ENCODE measurements at places on chromosomes 1 and 21.

DNA sequence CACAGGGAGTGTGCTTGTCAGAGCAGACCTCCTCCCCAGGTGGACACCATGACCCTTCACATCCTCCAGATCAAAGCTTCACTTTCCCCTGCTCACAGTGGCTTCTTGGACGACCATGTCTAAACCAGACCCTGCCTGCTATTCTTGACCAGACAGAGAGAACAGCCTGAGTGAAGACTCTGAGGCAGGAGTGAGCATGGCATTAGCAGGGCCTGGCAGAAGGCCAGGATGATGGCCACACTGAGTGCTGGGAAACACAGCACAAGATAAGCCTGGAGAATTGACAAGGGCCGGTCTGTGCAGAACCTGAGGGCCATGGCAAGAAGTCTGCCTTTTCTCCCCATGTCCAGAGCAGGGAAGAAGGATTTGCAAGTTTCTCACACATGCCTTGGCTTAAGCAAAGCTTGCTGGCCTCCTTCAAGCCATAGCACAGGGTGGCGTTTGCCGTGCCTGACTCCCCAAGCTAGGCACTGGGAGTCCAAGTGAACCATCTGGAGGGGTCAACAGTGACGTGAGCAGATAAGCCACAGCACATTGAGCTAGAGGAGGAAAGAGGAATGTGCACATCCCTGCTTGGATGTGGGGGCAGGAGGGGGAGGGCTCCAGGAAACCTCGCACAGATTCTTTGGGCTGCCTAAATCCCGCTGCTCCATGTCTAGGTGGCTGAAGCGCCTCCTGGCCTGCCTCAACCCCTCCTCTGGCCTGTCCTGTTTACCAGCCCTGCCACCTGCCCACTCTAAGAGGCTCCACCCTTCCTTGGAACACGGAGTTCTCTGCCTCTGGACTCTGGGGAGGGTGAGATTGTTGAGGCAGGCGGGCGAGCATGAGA, 87.1 kb downstream of the CD58 start:
- DNase-seq = no peak

- DNase-seq = no peak
These were observed 23.8 kb downstream of the LHX4 start for GRCh38 chr1:180253585-180254495.

- DNase-seq = no peak
These were observed 46.9 kb upstream of the ADAM30 start for GRCh38 chr1:119943216-119943615.

GRCh38 chr1:33273961-33274371, 17.7 kb downstream of the ZNF362 start:
- DNase-seq = no peak

DNA sequence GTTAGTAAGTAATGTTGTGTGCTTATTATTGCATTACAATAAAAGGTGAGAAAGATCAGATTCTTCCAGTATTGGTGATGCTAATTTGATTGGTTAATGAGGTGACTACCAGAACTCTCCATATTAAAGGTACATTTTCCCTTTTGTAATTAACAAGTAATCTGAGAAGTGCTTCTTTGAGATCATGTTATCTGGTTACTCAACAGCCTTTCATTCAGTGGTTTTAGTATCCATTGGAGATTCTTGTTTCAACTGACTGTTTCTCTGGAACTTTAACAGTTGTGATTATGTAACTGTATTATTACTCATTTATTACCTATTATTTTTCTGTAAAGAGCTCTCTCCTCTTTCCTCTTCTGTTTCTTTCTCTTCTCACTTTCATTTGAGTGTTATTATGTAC, 86.7 kb downstream of the PEX14 start:
- DNase-seq = no peak

DNA sequence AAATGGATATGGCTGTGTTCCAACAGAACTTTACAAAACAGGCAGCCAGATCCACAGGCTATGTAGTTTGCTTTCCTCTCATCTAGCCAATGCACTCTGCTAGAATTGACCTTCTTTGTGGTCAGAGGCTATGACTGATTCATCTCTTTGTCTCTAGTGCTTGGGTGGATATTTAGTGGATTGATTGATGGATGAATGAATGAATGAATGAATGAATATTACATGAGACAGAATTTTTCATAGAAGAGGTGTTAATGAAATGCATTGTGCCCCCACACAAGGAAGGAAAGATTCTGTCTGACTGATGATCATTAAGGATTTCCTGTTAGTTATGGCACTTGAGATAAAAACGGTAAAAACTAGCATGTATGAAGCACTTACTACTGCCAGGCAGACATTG, 50.5 kb upstream of the ZYG11A start:
- no peak for DNase-seq

DNA sequence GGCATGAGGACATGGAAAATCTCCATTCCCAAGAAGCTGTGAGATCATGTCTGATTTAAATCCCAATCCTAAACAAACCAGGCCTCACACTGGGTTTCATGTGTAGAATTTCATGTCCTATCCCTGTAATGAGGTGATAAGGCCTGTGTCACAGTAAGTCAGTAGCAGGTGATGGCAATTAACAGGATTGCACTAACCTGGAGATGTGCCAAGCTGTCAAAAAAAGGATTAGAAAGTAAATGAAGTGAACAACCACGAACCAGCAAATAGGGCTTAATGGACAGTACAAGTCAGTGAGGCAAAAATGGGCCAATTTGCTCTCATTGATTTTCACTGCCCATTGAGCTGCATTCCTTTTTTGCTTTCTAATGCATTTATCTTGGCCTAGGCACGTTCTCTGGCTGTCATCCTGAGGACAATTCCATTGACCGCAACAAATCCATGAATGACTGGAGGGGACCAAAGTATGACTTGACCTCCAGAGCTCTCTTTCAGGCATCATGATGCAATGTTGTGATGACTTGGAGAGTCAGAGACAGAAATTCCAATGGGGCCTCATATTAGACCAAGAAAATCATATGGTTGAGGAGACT, 673.6 kb upstream of the ADGRL2 start:
- DNase-seq = no peak

Data from stimulated activated CD8-positive, alpha-beta memory T cell treated with anti-CD3 and anti-CD28 coated beads, Interleukin-12 subunit alpha, Interleukin-12 subunit beta, amount 100 ng/mL, for 1 hour (primary cell).